ENCODE measurements at places on chromosomes 12 and 14.

- no peak for DNase-seq
These were observed 19.6 kb upstream of the ATP5MC2 start for GRCh38 chr12:53695152-53696145.

DNA sequence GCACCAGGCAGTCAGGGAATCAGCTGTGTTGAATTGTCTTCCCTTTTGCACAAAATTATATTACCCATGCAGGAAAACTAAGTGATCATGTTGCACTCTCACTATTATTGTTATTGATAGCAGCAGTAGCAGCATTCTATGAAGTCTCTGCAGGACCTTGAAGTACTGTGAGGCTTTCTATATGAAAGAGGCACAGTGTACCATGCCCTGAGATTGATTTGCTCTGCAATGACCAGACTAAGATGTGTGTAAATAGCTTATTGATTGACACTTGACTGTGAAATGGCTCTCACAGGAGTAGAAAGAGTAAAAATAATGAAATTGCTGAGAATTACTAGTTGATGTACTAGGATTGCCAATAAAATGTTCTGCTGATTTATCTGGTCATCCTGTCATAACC is 99.9 kb downstream of the KICS2 start:
- no peak for DNase-seq

DNA sequence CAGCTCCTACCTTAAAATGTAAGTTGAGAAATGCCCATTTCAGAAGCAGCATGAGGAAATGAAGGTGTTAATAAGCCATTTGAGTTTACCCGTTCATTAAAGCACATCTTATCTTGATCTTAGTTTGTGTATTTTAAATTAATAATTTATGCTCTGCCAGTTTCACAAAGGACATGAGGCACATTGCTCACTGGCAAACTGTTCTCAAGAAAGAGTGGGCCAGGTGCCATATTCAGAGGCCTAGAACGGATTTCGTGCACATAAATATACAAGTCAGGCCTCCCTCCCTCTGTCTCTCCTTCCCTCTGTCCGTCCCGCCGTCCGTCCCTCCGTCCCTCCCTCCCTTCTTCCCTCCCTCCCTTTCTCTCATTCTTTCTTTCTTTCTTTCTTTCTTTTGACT is 29.5 kb downstream of the CPM start:
- no peak for DNase-seq

DNA sequence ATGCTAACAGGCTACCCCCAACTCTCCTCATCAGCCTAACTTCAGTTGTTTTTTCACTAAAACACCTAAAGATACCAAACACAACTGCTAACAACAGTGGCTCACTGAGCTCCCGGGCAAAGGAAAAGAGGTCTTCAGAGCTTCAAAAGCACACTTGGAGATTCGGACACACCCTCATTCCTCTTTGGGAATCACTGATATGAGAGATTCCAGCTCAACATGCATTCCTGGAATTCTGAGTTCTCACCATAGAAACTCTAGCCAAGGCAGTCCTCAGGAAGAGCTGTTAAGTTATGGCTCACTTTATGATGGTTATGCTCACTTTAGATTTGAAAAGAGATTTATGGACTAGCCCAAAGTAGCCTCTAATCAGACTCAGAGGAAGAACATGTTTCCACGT is 40.1 kb downstream of the STXBP6 start:
- DNase-seq = no peak

DNA sequence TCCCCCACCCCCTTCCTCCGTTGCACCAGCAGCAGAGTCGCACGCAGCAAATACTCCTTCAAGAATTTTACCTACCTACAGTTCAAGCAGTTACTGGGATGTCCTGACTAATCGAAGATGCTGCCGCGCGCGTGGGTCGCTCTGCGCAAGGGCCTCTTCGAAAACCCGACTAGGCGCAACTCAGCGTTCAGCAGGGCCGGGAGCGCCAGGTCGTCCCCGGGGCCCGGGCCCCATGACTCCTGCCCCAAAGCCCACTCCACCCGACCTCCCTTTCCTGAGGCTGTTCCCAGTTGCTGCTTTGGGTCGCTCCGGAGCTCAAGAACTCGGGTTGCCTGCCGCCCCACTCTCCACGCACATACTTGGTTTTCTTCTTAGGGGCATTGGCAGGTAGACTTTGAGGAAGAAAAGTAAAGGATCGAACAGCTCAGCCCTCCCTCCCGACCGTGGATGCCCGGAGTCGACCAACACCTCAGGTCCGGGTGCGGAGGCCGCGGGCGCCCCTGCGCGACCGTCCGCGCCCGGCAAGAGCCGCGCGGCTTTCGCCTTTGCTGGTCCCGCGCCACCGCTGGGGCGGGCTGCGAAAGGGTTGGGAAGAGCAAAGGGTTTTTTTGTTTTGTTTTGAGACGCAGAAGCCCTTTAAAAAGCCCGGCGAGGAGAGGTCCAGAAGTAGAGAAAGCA is 1.9 kb downstream of the BMP4 start:
- no peak for DNase-seq

DNA sequence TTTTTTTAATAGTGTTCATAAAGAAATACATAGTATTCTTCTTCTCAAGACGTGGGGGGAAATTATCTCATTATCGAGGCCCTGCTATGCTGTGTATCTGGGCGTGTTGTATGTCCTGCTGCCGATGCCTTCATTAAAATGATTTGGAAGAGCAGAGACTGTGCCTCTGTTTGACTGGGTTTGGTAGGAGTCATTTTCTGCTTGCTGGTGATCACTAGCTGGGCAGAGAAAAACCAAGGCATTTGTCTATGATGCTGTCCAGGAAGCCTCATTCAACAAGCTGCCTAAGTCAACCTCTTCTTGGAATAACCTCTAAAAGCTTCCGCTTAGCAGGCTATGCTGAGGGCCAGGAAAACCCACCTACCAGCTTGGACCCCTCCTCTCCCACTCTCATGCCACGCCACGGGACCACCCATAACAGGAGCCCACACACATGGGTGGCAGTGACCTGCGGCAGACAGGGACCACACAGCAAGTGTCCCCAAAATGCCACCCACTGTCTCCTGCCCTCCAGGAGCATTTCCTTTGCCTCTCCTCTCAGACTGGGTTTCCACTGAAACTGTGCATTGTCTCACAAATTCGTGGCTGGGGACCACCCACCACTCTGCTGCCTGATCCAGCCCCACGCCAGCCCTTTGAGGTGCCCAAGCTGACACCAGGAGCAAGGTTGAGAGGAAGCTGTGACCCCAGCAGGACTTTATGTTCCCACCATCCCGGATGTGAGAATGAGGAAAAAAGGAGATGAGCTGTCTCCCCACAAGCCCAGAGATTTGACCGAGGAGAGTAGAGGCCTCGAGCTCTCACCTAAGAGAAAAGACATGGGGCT is 36.8 kb downstream of the DAD1 start:
- DNase-seq = no peak
